ENCODE measurements at places on chromosomes 2 and 18.

DNA sequence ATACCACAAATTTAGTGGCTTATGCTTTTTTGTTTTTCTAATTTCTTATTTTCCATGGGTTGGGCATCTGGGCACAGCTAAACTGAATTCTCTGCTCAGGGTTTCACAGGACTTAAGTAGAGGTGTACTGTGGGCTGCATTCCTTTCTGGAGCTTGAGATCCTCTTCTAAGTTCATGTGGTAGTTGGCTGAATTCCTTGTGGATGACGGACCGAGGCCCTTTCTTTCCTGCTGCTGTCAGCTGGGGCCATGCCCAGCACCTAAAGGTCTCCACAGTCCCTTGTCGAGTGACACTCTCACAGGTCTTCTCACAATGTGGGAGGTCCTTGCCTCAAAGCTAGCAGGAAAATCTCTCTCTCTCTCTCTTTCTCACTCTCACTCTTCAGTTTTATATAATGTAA lies 433.5 kb upstream of the LRATD1 start:
- no peak for DNase-seq

DNA sequence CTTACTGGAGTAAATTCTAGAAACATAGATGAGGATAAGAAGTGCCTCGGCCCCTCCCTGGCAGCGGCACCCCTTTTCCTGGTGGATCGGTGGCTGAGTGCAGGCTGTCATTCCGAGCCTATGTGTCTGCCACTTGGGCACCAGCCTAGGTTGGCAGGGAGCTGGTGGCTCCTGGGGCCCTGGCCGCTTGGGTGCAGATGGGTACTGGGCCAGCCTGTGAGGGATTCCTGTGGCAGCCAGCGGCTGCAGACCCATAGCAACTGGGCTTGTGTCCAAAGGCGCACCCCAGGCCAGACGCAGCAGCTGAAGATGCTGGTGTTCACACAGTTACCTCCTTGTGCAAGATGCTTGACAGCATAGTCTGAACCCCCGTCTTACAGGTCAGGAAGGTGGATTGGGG lies 2.8 kb downstream of the SNORC start:
- no peak for DNase-seq

GRCh38 chr2:1600191-1601066 lies 143.9 kb downstream of the PXDN start:
- DNase-seq, result peak; percentile 46

GRCh38 chr2:37367984-37368383 lies 23.6 kb downstream of the QPCT start:
- no peak for DNase-seq

GRCh38 chr2:77086478-77086877 lies 435.7 kb downstream of the LRRTM4 start:
- no peak for DNase-seq

GRCh38 chr2:17604050-17604449 lies 63.6 kb downstream of the VSNL1 start:
- DNase-seq, result no peak

GRCh38 chr18:55246278-55246677 lies 287.0 kb upstream of the CCDC68 start:
- DNase-seq, result no peak

DNA sequence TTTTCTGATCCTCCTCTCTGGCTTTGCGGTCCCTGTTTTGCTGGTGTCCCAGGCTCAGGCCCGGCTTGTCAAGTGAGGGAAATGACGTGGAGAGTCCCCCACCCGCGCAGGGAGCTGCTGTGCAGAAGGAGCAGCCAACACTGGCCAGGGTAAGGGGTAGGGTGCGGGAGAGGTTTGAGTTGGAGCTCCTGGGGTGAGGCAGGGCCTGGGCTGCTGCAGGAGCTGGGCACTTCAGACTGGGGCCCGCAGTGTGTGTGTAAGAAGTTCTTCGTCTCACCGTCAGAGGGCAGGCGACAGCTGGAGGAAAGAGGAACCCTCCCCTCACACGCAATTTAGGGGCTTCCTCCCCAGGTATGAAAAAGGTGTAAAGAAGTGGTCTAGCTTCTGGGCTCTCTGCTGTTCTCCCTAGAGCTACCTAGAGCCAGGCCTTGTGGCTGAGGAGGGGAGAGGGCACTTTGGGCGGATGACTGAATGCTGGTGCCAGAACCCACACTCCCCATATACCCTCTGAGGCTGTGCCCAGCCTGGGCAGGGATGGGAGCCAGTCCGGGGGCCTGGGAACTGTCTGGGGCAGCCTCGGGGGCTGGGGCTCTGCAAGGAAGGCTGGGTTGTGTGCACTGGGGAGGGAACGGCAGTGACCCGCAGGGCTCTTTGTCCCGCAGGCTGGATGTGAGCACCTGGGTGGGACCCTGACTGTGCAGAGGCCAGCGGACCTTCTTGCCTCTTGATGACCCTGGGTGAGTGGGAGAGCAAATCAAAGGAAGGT lies 11.8 kb downstream of the CELF4 start:
- DNase-seq, result no peak

- peak; percentile 45 for DNase-seq
These were observed 16.9 kb upstream of the HAAO start for GRCh38 chr2:42809131-42809818.

DNA sequence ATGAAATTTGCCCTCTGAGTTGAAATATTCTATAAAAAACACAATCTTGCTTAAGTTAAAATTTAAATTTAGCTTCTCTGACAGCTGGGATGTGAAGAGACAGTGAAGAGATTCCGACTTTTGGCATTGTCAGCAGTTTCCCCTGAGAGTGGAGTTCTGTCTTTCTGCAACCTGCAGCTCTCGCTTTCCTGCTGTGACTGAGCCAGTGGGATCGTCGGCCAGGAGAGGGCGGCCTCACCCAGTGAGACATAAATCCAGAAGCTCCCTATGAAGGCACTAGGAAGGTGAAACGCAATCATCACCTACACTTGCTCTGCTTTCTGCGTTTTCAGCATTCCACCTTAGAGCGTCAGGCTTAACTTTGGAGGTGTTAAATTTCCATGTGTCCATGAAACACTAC lies 75.4 kb upstream of the HNMT start:
- DNase-seq, result no peak

DNA sequence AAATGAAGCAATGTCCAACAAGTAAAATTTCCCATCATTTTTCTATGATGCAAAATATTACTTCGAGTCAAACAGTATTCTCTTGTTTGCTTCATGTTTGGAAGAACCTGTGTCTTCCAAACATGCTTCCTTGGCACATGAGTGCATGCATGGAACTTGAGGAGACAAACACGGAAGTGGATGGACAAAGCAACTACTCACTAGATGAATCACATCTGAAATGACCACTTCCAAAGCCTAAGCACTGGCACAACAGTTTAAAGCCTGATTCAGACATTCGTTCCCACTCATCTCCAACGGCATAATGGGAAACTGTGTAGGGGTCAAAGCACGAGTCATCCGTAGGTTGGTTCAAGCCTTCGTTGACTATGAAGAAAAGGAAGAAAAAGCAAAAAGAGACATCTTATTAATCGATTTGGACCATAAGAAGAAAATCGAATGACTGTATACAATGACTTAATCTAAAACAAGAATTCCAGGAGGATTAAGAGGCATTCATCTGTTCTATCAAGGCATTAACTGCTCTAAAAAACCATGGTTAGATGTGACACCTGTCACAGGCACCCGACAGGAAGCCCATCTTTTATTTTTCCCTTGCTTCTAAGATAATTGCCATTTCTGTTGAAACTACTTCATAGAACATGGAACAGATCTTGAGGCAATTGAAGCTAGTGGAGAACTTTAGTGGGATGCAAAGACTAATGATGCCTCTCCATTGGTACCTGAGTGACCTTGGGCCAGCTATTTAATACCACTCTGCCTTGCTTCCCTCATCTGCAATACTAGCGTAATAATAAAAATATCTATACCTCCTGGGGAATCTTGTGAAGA lies 56.0 kb downstream of the ATIC start:
- no peak for DNase-seq

DNA sequence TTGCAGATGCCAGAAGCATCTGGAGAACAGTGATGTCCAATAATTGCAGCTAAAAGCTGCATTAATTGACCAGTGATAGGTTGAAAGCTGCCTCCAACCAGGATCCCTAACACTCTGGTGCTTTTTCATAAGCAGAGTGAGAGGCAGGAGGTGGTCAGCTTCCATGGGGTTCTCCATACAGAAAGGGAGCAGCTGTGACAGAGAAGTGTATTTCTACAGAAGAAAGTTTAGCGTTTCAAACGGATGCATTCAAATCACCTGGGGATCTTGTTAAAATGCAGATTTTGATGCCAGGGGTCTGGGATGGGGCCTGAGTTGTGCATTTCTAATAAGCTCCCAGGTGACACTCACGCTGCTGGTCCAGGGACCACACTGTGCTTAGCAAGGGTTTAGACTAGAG lies 216.5 kb upstream of the NRP2 start:
- no peak for DNase-seq

- DNase-seq, result no peak
These were observed 90.6 kb downstream of the SKA1 start for GRCh38 chr18:50465211-50466153.

DNA sequence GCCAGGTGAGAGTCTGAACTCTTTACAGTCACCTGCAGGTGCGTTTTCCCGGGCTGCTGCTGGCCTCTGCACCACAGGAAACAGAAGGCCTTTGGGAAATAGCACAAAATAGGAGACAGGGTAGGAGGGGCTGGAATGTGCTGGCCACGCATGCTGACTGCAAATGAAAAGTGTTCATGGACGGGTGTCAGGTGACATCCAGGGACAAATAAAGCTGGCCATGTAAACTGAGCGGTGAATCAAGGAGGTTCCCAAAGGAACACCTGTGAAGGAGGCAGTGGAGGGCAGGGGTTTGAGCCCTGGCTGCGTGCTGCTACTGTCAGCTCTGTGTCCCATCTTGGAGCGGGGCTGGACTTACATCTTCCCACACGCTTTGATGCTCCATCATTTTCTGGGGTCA lies 42.4 kb upstream of the GBX2 start:
- DNase-seq, result no peak

- DNase-seq, result no peak
These were observed 135.1 kb downstream of the GFPT1 start for GRCh38 chr2:69251943-69252342.

DNA sequence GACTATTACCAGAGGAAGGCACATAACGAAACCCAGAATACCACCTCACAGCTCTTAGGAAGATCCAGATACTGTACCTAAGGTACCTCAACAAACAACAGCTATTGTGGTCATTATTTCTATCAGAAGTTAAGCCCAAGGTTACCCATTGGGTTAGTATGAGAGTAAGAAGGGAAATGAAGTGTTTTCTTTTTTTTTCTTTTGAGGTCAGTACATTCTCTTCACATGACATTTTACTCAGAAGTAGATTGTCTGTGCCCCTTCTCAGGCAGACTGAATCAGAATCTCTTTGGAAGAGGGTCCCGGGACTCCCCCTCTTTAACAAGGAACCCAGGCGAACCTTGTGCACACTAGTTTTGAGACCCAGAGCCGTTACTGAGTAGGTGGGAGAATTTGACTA lies 233.7 kb upstream of the CXCR4 start:
- DNase-seq, result no peak

DNA sequence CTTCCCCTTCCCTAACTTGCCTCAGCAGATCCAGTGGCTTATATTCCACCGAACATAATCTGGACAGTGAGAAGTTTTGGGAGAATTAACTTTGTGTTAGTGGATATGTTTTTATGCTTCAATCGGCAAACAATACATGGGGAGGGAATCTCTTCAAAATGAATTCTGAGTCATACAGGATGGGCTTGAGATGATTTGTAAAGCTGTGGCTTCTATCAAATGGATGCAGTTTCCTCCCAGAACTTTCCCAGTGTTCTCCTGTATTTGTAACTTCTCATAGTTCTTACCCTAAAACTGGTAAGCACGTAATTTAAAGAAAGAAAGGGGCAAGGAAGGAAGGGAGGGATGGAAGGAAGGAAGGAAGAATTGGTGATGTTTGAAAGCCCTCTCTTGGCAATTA lies 36.8 kb downstream of the PDCL3 start:
- DNase-seq, result no peak

GRCh38 chr2:120783371-120783791 lies 47.7 kb downstream of the GLI2 start:
- no peak for DNase-seq

DNA sequence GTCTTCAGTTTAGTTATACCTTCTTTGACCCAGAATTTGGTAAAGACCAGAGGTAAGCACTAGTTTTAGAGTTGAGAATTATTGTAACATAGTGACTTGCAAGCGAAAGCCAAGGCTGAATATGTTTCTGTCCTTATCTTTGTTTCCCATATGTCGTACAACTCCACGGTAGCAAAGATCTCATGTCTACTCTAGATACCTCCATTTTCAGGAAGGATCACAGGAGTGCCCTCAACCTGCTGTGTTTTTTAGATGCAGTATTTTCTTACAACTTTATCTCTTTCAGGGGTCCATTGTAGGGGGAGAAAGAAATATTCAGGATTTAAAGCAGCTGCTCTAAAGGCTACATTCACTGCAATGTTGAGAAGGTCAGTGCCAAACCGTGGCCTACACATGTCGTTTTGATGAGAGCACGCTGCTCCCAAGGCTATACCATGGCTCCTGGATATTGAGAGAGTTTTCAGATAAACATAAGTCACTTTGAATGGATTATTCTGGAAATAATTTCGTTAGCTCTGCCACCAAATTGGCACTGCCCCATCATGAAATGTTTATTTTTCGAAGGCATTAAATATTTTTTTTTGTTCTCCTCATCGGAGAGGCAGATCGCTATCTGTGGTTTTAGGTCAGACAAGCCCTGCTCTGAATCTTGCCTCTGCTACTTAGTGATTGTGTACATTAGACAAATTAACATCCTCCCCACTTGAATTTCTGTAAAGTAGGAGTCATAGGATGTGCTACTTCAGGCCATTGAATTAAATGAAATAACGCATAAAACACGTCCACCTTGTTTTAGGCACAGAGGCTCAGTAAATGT lies 2.1 kb downstream of the RHBDD1 start:
- DNase-seq, result no peak

GRCh38 chr2:37632310-37632709 lies 39.1 kb downstream of the CDC42EP3 start:
- no peak for DNase-seq

- DNase-seq, result no peak
These were observed 21.6 kb downstream of the TSN start for GRCh38 chr2:121776885-121777698.

DNA sequence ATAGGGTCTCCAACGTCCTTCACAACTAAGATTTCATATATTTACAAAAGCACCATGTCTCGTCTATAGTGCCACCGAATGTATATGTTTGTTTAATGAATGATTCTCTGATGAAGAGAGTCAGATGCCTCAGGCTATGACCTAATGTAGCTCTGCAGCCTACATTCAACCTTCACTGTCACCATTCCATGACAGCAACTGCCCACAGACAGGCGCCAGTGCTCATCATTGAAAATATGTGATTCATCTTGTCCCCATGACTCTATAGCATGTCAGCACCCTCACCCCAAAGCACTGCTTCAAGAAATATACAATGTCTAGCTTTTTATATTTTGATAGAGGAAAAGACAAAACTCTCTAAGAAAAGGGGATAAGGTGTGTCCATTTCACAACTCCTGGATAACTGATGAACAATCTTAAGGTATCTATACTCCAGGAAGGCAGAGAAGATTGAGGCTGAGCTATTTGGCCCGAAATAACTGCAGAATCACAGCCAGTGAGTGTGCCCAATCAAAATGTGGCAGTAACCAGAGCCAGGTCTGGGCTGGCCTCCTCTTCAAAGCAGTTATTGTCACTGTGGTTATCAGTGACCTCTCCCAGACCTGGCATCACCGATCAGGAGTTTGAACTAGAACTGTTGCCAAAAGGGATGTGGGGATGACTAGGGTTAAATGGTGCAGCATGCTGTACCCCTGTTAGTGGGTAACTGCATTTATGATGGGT lies 246.6 kb downstream of the SETBP1 start:
- DNase-seq, result no peak

GRCh38 chr18:31943878-31944816 lies 1.2 kb upstream of the TRAPPC8 start:
- DNase-seq, result no peak
